Lung microvascular endothelial cell (primary cell): ENCODE measurements at places on chromosomes 4 and X. TPM values are rescaled to one million over a fixed set of nuclear protein-coding genes. Genes with fewer than 3 reads are reported as not detected.

Gene AFF2
- 0.20 and 0.22 TPM in 2 replicates for total RNA-seq

Gene TLR8
- total RNA-seq: not detected in 2 replicates

Gene PRRG3
- not detected in 2 replicates for total RNA-seq

Gene NWD2
- not detected in 2 replicates for total RNA-seq

Gene SLC25A43
- total RNA-seq: 9.8 and 12.5 TPM in 2 replicates

Gene FAAH2
- total RNA-seq: 0.22 and 0.60 TPM in 2 replicates

Gene IL1RAPL2
- total RNA-seq: not detected in 2 replicates

GRCh38 chr4:165312506-165312905 lies 15.0 kb upstream of the MSMO1 start:
- DNase-seq: no peak

GRCh38 chrX:10467793-10468192 lies 152.6 kb downstream of the MID1 start:
- DNase-seq: peak; percentile 36

DNA sequence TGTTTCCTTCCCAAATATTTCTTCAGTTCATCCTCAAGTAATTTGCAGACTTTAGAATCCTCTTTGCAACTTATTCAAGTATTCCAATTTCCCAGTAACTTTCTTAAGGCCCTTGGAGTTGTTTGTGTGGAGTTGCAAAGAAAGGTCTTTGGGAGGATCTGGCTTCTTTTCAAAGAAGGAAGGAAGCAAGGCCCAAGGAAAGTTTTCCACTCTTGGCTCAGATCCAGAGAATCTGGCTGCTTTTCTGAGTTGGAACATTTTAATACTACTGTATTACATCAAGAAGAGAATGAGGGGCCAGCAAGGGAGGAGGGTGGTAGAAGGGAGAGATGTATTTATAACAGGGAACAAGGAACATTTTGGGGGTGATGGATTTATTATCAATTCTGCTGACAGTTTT lies 10.5 kb downstream of the CDX4 start:
- no peak for DNase-seq

DNA sequence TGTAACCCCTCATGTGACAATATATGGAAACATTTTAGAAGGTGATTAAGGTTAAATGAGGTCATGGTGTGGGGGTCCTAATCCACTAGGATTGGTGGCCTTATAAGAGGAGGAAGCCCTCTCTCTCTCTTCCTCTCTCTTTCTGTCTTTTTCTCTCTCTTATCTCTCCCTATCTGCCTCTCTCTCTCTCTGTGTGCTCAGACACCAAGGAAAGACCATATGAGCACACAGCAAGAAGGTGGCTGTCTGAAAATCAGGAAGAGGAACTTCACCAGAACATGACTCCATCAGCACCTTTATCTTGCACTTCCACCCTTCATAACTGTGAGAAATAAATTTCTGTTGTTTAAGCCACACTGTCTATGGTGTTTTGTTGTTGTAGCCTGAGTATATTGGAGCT lies 1472.2 kb downstream of the PCDH7 start:
- no peak for DNase-seq

- no peak for DNase-seq
These were observed 4.5 kb upstream of the GRSF1 start for GRCh38 chr4:70844180-70844579.

DNA sequence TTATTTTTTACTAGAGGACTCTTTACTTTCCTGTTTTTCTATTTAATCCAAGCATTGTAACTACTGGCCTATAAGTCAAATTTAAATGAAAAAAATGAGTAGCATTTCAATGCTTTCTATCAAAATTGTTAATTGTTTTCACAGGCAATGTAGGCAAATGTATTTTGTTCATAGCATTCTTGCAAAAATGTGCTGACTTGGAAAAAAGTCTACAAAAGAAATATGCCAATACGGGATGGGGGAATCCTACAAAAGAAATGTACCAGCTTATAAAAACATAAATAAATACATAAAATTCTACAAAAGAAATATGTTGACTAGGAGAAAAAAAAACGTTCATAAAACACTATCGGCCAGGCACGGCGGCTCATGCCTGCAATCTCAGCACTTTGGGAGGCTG lies 14.9 kb upstream of the S100G start:
- DNase-seq: no peak
